COLO829 (cell line): ENCODE measurements at places on chromosomes 11 and 22.

GRCh38 chr11:76196849-76197248 is 9.5 kb downstream of the WNT11 start:
- DNase-seq, result no peak

GRCh38 chr22:24444251-24444650 is 16.9 kb downstream of the ADORA2A start:
- DNase-seq, result no peak

DNA sequence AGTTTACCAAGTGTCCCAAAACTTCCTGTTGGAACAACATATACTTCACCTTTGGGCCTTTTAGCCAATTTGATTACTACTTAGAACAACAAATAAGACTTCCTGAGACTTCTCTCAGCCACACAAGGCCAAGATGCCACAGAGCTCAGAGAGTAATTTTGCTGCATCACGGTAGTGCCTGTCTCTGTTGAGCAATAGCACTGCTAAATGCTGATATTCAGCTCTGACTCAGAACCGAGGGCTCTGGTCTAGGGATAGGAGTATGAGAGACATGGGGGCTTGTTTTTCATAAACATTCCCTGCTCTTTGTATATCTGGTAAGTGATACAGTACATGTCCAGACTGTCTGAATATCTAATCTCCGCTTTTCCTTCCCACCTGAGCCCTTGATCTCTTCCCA is 260.4 kb upstream of the ARHGAP20 start:
- DNase-seq, result no peak

DNA sequence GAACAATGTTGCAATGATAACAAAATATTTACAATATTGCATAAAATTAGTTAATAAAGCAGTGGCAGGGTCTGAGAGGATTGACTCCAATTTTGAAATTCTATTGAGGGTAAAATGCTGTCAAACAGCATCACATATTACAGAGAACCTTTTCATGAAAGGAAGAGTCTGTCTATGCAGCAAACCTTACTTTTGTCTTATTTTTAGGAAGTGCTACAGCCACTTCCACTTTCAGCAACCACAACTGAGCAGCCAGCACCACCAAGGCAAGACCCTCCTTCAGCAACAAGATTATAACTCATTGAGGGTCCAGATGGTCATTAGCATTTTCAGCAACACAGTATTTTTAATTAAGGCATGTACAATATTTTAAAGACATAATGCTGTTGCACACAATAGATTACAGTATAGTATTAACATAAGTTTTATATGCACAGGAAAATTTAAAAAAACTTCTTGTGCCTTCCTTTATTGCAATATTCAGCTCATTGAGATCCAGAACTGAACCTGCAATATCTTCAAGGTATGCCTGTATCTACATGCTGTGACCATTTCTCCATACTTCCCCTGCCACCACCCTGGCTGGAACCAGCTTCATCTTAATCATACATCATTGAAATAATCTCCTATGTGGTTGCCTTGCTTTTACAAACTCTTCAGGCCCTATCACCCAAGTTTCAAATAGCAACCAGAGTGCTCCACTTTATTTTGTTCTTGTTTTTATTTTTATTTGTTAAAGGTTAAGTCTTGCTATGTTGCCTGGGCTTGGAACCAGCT is 711.2 kb downstream of the KCNA4 start:
- DNase-seq, result no peak
